ENCODE measurements at places on chromosomes 7 and 10.

GRCh38 chr7:79317728-79318127, 135.7 kb downstream of the MAGI2 start:
- DNase-seq: no peak

DNA sequence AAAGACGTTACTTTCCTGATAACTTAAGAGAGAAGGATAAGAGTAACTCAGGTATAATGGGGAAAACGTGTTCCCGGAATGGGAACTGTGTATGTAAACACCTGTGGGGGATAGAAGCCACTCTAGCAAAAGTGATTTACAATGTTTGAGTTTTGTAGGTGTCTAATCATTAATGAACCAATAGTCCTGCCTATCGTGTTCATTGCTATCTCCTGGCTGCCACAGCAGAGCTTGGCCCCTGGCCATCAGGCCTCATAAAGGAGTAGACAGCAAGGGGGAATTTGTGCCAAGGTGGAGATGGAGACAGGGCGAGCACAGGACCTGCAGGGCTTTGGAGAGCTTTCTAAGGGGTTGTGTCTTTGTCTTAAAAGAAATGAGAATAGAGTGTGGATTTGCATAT, 102.1 kb downstream of the GAD2 start:
- DNase-seq: no peak

DNA sequence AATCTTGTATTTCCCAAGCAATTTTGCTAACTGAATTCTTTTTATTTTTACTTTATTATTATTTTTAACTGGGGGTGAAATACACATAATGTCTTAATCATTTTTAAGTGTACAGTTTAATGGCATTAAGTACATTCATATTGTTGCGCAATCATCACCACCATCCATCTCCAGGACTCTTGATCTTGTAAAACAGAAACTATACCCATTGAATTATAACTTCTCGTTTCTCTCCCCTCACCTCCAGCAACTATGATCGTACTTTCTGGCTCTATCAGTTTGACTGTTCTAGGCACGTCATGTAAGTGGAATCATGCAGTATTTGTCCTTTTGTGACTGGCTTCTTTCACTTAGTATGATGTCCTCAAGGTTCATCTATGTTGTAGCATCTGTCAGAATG, 108.8 kb downstream of the ARL5B start:
- DNase-seq: no peak

DNA sequence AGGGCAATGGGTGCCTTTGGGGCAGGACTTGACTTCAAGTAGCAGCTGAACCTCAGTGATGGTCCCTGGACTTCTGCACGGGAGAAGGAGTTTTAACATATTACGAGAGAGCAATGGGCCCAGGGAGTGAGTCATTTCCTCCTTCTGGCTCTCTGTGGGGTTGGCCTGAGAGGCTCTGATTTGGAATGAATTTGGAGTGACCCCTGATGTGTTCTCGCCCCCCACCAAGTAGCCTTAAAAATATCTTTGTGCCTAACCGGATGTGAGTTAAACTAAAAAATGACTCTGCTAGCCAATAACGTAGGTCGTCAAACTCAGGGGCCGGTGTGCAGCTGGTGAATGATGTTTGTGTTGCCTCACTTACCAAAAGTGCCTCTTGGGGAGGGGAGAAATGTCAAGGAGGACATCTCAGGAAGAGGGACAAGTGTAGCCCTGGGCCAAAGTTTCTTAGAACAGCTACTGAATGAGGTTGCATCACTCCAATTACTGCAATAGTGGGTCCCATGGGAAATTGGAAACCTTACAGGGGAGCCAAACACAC, 656.6 kb downstream of the INHBA start:
- no peak for DNase-seq

DNA sequence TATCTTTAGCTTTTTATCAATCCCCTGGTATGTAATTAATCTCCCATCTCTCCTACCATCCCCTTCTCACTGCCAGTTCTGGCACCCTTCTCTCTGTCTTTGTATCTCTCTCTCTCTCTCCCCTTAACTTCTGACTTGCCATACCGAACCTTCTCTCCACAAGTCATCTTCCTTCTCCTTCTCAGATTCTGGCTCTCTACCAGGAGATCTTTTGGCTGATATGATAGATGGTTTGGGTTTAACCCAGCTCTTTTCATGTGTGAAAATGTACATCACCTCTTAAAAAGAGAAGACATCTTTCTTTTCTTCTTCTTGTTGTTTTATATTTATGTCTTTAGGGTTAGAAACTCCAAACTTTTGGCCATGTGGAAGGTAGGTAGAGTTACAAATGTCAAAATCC, 196.7 kb downstream of the HGF start:
- no peak for DNase-seq

DNA sequence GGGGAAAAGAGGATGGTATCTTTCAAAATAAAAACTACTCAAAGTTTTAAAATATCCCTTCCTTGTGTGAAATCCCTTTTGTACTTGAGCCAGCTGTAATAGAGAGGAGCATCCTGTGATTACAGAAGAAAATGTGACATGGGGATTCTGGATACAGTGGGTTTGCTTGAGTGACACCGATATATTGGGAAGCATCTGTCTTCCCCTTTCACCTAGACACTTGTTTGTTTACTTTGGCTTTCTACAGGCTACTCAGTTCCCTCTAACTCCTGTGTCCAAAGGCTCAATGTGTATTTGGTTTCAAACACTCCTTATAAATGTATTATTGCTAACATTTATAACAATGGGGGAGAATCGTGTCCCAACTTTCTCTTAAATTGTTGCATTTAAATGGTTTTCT, 24.4 kb downstream of the CPED1 start:
- DNase-seq: no peak
